Activated CD4-positive, alpha-beta memory T cell treated with anti-CD3 and anti-CD28 coated beads for 36 hours (primary cell): ENCODE measurements at places on chromosomes 3 and 15. TPM values are rescaled to one million over a fixed set of nuclear protein-coding genes. Genes with fewer than 3 reads are reported as not detected.

Gene NR1I2
- total RNA-seq, result 0.39 TPM

Gene CCDC13
- not detected for total RNA-seq

DNA sequence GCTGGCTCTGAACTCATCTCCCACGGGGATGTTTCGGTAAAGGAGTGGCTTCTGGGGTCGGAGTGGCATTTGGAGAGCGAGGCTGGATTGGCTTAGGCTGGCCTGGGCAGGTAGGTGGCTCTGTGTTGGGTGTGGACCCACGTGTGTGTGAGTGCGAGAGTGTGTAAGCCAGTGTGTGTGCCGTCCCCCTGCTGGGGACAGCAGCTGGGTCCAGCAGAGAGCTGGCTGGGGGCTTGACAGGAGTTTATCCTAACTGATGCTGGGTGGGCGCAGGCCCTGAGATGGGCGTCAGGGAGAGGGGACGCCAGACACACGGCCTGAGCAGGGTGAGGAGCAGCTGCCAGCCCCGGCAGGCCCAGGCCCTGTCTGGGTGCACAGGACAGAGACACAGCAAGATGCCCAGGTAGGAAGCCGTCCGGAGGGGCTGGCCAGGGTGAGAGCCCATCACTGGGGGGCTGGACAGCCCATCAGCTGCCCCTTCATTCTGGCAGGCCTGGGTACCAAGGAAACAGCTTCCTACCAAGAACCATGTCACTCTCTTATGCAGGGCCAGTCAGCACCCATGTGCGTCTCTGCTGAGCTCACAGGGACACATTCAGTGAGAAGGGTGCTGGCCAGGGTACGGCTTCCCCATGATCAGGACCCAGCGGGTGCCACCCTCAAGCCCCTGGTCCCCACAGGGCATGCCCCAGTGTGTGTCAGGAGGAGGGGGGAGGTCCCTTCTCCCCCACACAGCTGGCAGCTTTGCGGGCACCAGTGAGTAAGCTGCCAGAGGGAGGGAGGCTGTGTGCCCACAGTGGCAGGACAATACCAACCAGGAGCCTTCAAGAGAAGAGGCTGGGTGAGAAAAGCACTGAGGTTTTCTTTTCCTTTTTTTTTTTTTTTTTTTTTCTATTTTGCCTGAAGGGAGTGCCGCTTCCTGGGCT is 1.1 kb downstream of the PAK6 start:
- DNase-seq, result no peak

DNA sequence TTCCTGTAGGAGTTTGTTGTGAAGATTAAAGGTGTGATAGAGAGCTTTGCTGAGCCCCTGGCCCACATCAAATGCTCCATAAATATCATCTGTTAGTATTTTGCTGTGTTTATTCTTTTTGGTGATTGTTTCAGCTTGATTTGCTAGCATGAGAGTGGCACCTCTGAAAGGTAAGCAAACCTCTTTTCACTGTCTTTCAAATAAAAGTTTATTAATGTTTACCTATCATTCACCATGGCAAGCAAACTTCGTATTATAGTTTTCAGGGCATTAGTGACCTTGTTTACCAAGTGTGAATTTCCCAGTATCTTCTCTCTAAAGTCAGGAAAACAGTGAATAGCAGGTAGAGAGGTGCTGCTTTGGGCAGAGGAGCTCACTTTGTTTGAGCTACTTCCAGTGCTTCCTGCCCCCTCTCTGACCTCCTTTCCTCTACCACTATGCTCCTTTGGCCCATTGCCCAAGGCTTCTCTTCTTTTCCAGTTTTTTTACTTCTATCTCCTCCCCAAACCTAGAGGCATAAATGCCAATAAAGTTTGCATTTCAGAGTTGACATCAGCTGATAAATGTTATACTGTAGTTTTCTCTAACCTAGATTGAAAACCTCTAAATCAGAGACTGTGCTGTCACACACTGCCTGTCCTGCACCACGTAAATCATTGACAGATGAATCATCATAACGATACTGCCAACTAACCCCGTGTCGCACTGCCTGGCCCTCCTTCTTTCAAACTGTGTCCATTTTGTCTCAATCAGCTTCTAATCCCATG is 569.0 kb downstream of the TUSC7 start:
- no peak for DNase-seq

DNA sequence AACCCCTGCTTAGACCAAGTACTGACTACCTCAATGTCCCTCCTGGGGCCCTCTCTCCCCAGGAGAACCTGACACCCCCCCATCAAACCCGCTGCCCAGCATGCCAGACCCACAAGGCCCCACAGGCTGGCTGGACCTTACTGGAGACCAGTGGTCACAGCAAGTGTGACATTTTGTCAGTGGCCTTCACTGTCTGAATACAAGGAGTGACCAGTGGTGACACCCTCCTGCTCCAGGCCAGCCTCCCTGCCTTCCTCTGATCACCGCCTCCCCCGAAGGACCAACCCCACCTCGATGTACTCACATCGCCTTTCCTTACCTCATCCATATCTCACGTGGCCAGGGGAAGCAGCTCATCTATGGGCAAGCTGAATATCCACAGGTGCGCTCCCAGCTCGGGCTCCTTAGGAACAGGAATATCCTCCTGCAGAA is 62.1 kb upstream of the HERC1 start:
- DNase-seq, result no peak
